ENCODE measurements at places on chromosomes 3 and 15.
A peak's percentile ranks its signal among the peaks of the same experiment; 100 is the strongest.

GRCh38 chr15:33722005-33722672, 246.2 kb upstream of the CHRM5 start:
- no peak for DNase-seq

- no peak for DNase-seq
Observed at GRCh38 chr15:54820811-54821210, 375.9 kb downstream of the RSL24D1 start.

GRCh38 chr3:35544976-35545375, 94.3 kb upstream of the ARPP21 start:
- no peak for DNase-seq

- peak; percentile 38 for DNase-seq
Observed at GRCh38 chr3:52299879-52300611, 12.4 kb downstream of the GLYCTK start.

GRCh38 chr15:27084844-27085243, 113.9 kb downstream of the GABRG3 start:
- DNase-seq, result no peak

GRCh38 chr3:165522386-165522785, 314.8 kb downstream of the BCHE start:
- no peak for DNase-seq

Measured in urothelium cell line (cell line).